ENCODE measurements at places on chromosomes 16 and 17.

DNA sequence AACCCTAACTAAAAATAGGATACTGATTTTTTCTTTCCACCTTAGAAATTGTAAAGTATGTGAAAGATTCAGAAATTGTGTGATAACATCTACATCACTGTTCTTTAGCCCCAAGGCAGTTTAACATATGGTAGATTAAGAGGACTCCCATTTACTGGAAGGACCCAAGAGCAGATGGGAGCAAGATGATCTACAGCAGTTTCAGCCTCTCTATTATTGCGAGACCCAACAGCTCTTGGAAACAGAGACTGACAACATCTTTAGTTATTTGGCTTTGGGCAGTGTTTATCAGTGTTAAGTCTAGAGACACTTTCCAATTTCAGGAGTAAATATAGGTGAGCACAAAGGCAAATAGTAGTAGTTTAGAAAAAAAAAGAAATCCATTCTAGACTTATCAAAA, 124.9 kb upstream of the CORO6 start:
- no peak for DNase-seq

DNA sequence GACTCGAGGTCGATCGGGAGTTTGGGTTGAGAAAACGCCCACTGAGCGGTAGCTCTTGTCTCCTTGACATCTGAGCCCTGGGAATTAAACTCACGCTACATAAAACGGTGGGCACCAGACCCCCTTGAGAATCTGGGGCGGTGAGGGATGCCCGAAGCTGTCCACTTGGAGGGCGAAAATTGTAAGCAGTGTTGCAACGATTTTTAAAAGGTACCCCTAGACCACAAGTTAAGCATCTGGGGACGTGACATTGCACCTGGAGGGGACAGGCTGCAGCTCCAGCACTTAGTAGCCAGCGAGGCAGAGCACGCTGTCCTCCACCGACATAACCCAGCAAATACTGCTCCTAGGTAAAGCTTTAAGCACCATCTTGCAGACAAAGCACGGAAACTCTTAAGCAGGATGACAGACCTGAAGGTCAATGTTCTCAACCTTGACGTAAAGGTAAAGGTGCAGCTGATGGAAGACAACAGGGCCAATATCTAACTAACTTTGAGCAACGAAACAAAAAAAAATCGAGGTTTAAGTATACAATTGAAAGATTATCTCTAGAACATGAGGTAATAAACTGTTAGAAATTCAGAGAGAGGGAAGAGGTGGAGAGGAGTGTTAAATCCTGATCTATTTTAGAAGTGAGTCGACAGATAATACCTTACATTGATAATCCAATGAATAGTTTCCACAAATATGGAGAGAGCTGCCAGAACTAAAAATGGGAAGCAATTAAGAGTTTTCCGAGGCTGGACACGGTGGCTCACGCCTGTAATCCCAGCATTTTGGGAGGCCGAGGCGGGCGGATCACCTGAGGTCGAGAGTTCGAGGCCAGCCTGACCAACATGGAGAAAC, 921 bp upstream of the CDR2 start:
- no peak for DNase-seq

GRCh38 chr16:15974057-15974456, 24.6 kb downstream of the ABCC1 start:
- no peak for DNase-seq

DNA sequence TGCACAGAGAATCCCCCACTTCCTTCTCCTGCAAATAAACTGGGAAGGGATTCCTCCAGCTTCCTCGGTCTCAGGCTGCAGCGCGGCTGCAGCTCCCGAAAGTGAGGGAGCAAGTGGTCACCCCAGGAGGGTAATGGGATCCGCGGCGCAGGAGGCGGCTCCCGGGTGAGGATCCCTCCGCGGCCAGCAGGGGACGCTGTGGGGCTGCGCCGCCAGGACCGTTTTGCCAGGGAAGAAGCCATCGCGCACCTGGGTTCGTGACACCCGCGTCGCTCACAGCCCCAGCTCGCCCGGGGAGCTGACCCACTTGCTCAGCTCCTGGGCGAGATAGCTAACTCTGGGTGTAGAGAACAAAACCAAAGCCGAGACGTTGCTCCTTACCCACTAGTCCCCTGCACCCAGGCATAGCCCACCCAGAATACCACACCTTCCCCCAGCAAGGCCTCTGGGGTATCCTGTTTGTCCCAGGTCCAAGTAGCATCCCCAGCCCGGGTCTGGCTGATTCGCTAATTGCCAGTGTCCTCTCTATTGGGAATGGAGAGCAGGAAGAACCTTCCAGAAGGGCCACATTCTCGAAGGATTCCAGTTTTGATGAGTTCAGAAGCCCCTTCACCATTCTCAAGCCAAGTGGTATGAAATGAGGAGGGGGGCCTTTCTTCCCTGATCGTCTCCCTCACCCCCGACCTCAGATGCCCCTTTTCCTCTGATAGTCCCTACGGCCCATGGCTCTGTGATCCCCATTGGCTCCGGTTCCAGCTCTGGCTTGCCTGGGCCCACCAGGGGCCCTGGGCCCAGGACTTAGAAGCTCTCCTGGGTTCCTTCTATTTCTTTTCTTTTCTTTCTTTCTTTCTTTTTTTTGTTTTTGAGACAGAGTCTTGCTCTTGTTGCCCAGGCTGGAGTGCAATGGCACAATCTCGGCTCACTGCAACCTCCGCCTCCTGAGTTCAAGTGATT, 14.1 kb downstream of the CYGB start:
- DNase-seq = no peak

DNA sequence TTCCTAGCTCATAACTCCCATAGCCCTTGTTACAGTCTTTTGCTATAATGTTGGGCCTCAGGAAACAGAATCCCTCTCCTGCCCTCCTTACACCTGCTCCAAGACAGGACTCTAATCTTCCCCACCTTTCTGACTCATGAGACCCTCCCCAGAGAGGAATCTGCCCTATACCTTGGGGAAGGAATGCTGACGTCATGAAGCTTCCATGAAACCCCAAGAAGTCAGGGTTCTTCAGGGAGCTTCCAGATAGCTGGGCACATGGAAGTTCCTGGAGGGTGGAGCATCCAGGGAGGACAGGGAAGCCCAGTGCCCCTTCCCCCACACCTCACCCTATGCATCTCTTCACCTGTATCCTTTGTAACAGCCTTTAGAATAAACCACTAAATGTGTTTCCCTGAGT, 285.7 kb downstream of the SOX9 start:
- no peak for DNase-seq

DNA sequence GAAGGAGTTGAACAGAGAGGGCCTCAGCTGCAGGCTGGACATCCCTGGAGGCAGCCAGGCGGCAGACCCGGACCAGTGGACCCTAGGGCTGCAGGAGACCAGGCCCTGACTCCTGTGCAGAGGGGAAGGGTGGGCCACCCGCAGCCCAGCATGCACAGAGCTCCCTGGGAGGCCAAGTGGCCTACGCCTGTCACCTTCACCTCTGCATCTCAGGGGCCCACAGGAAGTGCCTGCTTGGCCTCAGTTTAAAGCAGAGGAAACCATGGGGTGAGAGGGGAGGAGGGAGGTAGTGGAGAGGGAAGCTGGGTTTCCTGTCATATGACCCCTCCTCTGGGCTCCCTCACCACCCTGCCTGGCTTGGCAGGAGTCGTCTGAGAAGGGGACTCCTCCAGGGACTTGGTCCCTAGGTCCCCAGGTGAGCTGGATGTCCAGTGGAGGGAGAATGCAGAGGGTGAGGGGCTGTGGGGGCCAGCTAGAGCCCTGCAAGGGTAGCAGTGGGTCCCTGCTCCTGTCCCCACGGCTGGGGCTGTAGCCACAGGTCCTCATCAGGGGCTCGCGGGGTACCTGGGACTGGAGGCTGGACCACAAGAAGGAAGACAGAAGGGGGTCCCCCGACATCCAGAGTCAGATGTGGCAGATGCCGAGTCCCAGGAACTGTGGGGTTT, at the start of gene TMC8:
Gene TMC8, plus strand, starts transcription at position 335 of the 665 bp plus-strand sequence. CDS start 818 bp downstream, outside the sequence.
- DNase-seq = no peak

GRCh38 chr17:81978524-81979298, 1.3 kb downstream of the ASPSCR1 start:
- no peak for DNase-seq

GRCh38 chr16:51137097-51137496, 14.0 kb downstream of the SALL1 start:
- no peak for DNase-seq

GRCh38 chr17:19384723-19385391, 2.1 kb downstream of the MFAP4 start:
- DNase-seq = no peak

GRCh38 chr16:80175011-80175410, 365.8 kb upstream of the DYNLRB2 start:
- no peak for DNase-seq
